Activated CD4-positive, alpha-beta T cell treated with anti-CD3 and anti-CD28 coated beads for 36 hours (primary cell): ENCODE measurements at places on chromosomes 13 and 19. TPM values are rescaled to one million over a fixed set of nuclear protein-coding genes. Genes with fewer than 3 reads are reported as not detected.

DNA sequence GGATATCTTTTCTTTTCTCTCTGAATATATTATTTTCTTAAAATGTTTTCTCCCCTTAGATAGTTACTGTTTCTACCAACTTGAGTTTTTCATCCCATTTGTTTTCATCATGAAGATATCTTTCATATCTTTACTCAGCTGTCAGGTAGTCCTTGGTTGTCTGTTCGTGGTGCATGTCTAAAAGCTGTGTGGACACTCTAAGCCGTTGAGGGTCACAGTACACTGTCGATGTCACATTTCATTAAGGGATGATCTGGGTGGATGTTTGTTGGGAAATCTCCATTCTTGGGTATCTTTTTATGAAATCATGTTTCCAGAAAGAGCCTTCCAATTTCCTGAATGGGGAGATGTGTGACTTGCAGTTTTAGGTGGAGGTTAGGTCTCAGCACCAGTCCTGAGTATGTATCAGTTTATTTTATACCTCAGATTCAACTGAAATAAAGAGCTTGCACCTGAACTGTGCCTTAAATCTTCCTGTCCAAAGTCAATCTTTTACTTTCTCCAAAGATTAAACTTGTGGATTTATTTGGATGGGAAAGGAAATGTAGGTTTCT, 23.2 kb downstream of the ZMYM2 start:
- no peak overlapping the region for H3K4me3 ChIP-seq
- H3K27me3 ChIP-seq, result no peaks in the 10 kb centered on the region
- no peak for DNase-seq
- H3K4me1 ChIP-seq, result peaks cover 36% of the 10 kb centered on the region

DNA sequence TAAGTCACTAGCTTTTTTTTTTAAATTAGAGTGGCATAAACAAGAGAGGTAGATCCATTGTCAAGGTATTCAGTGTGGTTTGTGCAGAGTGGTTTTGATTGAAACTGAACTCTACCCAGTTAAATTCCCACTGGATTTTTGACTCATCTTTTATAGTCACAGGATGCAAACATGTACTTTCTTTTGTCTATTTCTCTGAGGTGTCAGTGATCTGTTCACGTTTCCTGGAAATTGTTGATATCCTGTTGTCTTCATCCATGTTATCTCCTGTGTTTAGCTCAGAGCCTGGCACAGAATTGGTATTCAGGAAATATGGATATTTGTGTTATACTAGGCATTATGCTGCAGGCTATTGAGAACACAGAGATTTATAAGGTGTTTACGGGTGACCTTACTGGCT, 119.7 kb downstream of the PCCA start:
- no peak for DNase-seq
- peaks cover 16% of the 10 kb centered on the region for H3K4me1 ChIP-seq

The OR7C1 gene
- total RNA-seq, result not detected

The PRRG2 gene
- 1.6 TPM for total RNA-seq
